ENCODE measurements at places on chromosomes 1 and 21. TPM values are rescaled to one million over a fixed set of nuclear protein-coding genes. Genes with fewer than 3 reads are reported as not detected.
A peak's percentile ranks its signal among the peaks of the same experiment; 100 is the strongest.

HSD3B2 gene
- total RNA-seq: not detected

CAPN8 gene
- total RNA-seq: not detected

DENND2C gene
- total RNA-seq: 1.5 TPM

PTPRU gene
- total RNA-seq: 25.7 TPM

PCP4 gene
- total RNA-seq: not detected

RGS8 gene
- not detected for total RNA-seq

CENPL gene
- total RNA-seq: 14.6 TPM

KMO gene
- total RNA-seq: 11.3 TPM

AGTRAP gene
- 52.4 TPM for total RNA-seq

NEXN gene
- 6.4 TPM for total RNA-seq

CTH gene
- 3.9 TPM for total RNA-seq

PARP1 gene
- 127 TPM for total RNA-seq

LENEP gene
- total RNA-seq: not detected

ATXN7L2 gene
- 1.6 TPM for total RNA-seq

GRCh38 chr21:45470773-45471524 lies 66.0 kb downstream of the COL18A1 start:
- DNase-seq: peak; percentile 92

- DNase-seq: no peak
Measured at GRCh38 chr1:234330843-234331215, 42.4 kb upstream of the COA6 start.

DNA sequence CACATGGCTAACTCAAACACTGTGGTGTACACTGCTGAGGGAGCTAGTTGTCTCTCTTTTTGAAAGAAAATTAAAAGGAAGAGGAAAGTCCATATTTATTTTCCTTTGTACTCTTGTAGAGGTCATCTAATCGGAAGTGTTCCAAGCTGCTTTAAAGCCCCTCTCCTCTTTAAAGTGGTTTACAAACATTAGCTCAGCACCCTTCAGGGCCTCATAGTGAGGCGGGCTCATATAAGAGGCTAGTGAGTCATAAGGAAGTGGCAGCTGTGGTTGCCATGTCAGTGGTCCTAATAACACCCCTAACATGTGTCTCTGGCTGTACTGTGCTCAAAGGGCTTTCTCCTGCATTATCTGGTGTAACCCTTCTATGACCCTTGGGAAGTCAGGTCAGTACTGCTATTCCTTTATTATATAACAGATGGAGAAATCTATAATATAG lies 104.4 kb upstream of the SERBP1 start:
- DNase-seq: peak; percentile 49

DNA sequence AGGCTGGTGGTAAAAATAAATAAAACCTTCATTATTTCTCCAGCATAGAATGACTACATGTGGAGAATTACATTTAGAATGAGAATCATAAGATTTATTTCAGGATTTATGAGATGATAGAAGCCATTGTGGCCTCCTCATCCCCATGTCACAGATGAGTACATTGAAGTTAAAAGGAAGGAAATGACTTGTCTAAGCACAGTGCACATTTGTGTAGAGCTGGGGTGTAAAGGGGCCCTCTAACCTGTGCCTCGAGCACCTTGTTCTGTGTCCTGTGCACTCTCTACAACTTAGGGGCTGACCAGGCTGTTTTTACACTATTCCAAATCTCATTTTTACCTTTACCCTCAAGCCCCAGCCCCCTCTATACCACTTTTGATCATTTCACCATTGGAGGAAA lies 179.4 kb downstream of the RHOU start:
- DNase-seq: no peak

- no peak for DNase-seq
Measured at GRCh38 chr1:231887866-231888265, 261.3 kb downstream of the DISC1 start.

DNA sequence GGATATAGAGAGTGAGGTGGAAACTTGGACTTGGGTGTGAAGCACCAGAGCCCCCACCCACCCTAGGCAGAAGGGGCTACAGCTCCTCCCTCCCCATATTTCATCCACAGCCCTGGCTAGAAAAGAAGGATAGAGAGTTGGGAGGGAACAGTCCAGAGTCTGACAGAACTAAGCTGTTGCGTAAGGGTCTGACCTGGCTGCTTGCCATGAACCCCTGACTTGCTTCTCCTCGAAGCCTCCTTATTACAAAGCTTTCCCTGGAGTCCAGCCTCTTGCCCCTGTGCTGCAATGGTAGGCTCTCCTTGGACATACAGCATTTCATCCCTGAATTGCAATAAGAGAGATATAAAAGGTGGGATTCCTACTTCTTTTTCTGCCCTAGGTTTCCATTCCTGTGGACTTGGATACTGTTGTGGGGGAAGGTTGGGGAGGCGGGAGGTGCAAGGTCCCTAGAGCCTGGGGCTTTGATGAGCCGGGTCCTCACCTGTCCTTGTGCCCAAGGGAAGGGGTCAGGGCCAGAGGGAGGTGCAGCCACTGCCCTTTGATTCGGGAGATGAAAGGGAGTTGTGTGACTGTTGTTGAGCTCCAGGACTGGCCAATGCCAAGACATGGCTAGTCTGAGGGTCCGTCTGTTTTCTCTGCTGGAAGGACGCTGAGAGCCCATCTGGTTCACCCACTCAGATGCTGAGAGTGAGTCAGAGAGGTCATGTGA lies 2.7 kb downstream of the RHBG start:
- peak; percentile 59 for DNase-seq

DNA sequence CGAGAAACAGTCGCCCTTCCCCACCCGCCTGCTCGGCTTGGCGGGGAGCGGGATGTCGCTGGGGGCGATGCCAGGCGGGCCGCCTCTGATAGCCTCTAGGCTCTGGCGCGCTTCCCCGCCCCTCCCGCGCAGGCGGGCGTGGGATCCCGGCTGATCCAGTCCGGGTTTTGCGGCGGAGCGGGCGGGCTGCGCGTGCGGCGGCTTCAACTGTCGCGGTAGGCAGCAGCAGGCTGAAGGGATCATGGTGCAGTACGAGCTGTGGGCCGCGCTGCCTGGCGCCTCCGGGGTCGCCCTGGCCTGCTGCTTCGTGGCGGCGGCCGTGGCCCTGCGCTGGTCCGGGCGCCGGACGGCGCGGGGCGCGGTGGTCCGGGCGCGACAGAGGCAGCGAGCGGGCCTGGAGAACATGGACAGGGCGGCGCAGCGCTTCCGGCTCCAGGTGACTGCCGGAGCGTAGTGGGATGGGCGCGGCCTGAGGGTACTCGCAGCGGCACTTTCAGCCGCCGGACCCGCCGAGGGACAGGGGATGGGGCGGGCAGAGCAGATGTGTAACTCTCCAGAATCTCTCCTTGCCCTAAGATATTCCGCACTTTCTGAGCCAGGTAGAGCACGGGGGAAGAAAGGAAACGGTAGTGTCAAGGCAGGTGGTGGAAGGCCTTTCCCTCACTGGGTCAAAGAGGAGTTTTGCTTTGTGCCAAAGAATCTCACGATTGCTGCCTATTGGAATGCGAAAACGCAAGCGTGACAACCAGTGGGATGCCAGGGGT lies at the start of gene FAAH:
Gene FAAH (plus strand): TSS at position 210 of the 764 bp plus-strand sequence. CDS start 32 bp downstream, at position 242.
- DNase-seq: peak; percentile 45

- no peak for DNase-seq
Measured at GRCh38 chr1:216851073-216851472, 127.8 kb upstream of the ESRRG start.

GRCh38 chr1:168374566-168374965 lies 93.9 kb downstream of the TBX19 start:
- no peak for DNase-seq

DNA sequence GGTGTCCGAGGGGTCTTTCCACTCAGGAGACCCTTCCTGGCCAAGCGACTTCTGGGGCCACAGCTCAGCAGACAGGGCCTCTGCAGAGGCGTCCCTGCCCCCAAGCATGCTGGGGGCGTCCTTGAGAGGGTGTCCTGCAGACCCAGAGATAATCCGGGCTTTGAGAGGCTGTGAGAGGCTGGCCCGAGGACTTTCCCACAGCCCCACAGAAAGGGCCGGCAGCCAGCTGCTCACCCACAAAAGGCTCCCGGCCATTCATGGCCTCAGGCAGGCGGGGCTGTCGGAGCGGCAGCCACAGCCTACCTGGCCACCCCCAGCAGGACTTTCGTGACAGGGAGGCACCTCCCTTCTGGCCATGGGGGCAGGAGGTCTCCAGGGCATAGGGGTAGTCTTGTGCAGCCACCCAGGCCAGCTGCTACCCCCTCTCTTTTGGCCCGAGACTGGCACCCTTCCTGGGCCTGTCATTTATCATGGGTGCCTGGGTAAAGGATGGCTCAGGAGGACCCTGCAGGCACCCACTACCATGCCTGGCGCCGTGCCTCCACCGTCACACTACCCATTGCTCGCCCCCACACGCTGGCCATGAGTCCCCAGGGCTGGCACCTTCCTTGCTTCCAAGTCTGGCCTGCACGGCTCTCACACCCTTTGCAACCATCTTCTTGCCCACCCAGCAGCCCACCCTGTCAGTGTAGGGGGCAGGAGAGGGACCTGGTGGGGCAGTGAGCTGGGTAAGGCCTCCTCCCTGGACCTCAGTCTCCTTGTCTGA lies 11.1 kb upstream of the TNFRSF14 start:
- DNase-seq: no peak

- DNase-seq: no peak
Measured at GRCh38 chr21:34887105-34887442, 162.0 kb downstream of the RUNX1 start.

DNA sequence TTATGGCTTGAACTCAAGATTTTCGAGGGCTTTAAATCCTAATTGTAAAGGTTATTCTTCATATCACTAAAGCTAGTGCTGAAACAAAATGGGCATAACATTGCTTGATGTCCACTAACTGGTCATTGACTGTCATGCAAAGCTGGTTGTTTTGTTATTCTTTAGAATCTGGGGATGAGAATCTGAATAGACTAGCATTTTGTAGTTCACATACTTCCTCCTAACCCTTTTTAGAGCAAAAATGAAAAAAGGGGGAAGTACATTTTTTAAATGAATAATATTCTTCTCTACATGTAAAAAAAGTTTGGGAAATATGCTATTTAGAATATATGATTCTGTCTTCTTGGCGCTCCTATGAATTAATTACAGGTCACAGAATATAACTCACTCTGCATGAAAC lies 72.2 kb upstream of the HMCN1 start:
- no peak for DNase-seq

GRCh38 chr1:247843411-247843810 lies 1.7 kb upstream of the OR11L1 start:
- no peak for DNase-seq

GRCh38 chr1:160373696-160374095 lies 6.8 kb downstream of the NHLH1 start:
- DNase-seq: no peak

DNA sequence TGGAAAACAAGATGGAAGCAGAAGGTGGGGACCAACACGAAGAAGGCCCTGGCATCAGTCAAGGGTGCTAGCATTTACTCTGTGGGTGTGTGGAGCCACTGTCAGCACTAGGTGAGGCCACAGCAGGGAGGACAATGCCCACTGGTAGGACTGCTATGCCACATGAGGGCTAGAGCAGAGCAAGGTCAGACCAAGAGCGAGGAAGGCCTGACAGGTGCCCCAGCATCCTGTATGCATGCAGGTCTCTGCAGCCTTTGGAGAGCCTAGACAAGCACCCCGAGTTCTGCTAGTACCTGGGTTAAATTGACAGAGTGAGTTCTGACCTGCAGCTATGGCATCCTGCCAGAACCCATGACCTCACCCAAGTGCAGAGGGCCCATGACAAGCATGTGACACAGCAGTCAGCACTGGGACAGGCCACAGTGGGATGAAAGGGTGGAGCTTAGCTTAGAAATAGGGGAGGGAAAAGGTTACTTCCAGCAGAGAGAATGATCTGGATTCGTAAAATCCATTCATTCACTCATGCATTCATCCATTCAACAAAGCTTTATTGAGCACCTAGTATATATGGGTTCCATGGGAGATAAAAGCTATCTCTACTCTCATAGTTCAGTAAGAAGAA lies 9.0 kb upstream of the CSF1 start:
- DNase-seq: peak; percentile 67

GRCh38 chr1:232207073-232207866 lies 422.7 kb downstream of the SIPA1L2 start:
- no peak for DNase-seq

GRCh38 chr21:34671462-34671861 lies 2.7 kb downstream of the CLIC6 start:
- DNase-seq: no peak

DNA sequence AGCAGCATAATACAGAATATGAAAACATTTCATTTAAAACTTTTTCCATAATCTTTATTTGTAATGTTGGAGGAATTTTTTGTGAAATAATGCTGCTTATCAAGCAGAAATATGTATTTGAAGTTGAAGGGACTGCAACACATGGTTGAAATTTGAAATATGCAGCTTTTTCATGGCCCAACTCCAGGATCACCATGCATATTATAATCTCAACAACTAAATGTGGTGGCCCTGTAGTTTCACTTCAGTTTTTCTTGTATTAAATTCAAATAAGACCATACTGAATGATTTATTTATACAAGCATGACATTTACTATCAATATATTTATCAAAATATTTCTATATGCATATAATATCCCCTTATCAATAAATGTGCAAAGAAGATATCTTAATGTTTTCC lies 157.7 kb upstream of the LHX8 start:
- no peak for DNase-seq

DNA sequence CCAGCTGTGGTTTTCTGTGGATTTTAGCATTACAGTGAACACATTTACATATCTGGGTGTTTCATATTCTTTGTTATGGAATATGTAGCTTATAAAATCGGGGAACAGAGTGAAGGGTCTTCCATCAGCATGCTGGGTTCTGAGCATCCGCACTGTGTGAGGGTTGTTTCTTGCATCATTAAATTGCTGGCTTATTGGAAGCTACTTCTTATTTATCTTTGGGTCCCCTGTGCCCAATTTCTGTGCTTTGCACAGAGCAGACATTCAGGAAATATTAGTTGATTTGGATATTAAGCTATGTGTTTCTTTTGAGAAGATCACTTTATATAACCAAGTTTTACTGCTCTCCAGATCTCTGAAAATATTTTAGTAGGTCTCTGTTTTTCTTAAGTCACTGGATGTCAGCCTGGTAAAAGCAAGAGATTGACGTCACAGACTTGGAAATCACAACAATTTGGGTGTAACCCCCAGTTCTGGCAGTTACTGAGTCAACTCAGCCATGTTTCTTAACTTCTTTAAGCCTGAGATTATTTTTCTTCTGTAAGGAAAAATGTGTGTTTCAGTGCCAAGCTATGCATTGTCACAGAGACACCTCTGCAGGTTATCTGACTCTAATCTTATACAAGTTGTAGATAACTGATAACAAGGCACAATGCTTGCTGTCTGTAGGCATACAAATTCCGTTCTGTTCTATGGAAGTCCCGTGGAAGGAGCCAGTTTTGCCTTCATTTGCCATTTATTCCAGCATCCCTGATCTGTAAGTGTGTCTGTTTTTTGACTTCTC lies 258.3 kb upstream of the KAZN start:
- no peak for DNase-seq

DNA sequence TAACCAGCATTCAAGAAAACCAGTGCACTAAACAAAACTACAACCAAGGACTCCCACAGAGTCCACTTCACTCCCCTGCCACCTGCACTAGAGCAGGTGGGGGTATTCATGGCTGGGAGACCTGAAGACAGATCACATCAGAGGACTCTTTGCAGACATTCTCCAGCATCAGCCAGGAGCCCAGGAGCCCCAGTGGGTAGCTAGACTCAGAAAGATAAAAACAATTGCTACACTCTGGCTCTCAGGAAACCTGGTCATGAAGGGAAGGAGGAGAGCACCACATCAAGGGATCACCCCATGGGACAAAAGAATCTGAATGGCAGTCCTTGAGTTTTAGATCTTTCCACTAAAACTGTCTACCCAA lies 472.1 kb downstream of the PLPP3 start:
- no peak for DNase-seq

Measured in renal cortical epithelial cell (primary cell).